Transverse colon (tissue), 4 donors: ENCODE measurements at places on chromosomes 4 and X. TPM values are rescaled to one million over a fixed set of nuclear protein-coding genes. Genes with fewer than 3 reads are reported as not detected.

DNA sequence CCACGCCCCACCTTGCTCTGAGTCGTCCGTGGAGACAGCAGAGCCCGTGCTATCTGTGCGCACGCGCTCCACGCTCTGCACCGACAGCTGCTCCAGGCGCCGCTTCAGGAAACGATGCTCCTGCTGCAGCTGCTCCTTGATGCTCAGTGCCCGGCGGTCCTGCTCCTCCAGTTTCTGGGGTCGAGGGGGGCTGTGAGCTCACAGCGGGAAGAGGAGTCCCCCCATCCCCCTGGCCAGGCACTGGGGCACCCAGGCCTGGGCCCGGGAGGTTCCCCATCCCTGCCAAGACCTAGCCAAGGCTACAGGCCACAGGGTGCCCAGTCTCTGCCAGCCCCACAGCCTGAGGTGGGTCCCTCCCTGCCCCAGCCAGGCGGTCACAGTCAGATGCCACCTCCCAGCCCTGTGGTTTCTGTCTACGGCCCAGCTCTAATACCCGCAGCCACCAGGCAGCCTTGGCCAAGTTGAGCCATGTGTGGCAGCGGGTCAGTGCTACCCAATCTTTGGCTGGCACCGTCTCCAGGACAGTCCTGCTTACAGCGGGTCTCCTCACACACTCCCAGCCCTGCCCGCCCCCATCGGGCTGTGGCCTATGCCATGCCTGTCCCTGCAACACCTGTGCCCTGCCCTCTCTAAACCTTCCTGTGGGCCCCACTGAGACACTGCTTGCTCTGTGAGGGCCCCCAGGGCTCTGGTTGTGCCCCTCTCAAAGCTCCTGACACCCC is 9.3 kb upstream of the HAUS3 start:
- no peak overlapping the region for H3K27ac ChIP-seq
- DNase-seq = no peak
- H3K4me3 ChIP-seq = no peak overlapping the region
- H3K36me3 ChIP-seq = no peaks in the 10 kb centered on the region
- peaks cover 13% of the 10 kb centered on the region for H3K4me1 ChIP-seq
- no peaks in the 10 kb centered on the region for H3K27me3 ChIP-seq

DNA sequence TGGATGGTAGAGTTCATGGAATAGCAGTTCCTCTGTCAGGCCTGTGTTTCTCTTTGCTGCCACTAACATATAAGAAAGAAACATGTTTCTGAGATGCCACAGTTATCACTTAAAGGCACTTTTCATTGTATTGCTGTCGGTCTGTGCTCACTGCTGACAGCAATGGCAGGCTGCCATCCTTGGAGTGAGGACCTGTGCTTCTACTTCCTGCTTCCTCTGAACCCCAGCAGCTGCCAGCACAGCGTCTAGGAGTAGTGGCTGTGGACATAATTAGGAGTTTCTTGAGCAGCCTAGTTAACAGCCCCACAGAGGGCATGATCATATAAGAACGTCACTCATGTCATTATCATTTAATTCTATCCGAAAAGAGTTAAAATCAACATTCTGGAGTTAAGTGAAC is 30.5 kb downstream of the F11 start:
- peaks cover 6% of the 10 kb centered on the region for H3K27me3 ChIP-seq
- H3K36me3 ChIP-seq = no peaks in the 10 kb centered on the region
- H3K27ac ChIP-seq = no peak overlapping the region
- peaks cover 14% of the 10 kb centered on the region for H3K4me1 ChIP-seq
- H3K4me3 ChIP-seq = no peak overlapping the region
- no peak for DNase-seq

FGG gene
- not detected for total RNA-seq

- H3K4me1 ChIP-seq = peaks cover 11% of the 10 kb centered on the region
- H3K27ac ChIP-seq = no peak overlapping the region
- DNase-seq = no peak
- no peaks in the 10 kb centered on the region for H3K27me3 ChIP-seq
- no peaks in the 10 kb centered on the region for H3K36me3 ChIP-seq
- H3K4me3 ChIP-seq = no peak overlapping the region
Observed at GRCh38 chr4:48907706-48908477, 1.3 kb upstream of the OCIAD2 start.

ZNF732 gene
- not detected for total RNA-seq

DNA sequence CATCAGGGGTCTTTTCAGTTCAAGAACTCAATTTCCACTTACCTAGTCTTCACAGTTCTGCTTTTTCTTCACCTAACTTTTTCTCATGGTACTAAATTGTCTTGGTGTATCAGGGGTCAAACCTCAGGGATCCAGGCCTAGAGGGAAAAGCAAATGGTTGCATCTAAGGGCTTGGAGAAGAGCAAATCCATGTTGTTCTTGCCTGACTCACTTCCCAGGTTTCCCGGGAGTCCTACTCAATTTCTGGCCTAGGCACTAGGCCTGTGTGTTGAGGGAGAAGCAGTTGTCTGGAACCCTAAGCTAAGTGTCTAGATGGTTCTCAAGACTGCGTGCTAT is 191.9 kb upstream of the STK26 start:
- H3K4me1 ChIP-seq = no peaks in the 10 kb centered on the region
- no peaks in the 10 kb centered on the region for H3K36me3 ChIP-seq
- DNase-seq = no peak
- no peak overlapping the region for H3K4me3 ChIP-seq
- no peaks in the 10 kb centered on the region for H3K27me3 ChIP-seq
- H3K27ac ChIP-seq = no peak overlapping the region

GRCh38 chrX:12013211-12013618 is 125.1 kb upstream of the FRMPD4 start:
- no peak overlapping the region for H3K4me3 ChIP-seq
- no peaks in the 10 kb centered on the region for H3K4me1 ChIP-seq
- no peak overlapping the region for H3K27ac ChIP-seq
- no peaks in the 10 kb centered on the region for H3K36me3 ChIP-seq
- no peaks in the 10 kb centered on the region for H3K27me3 ChIP-seq

DNA sequence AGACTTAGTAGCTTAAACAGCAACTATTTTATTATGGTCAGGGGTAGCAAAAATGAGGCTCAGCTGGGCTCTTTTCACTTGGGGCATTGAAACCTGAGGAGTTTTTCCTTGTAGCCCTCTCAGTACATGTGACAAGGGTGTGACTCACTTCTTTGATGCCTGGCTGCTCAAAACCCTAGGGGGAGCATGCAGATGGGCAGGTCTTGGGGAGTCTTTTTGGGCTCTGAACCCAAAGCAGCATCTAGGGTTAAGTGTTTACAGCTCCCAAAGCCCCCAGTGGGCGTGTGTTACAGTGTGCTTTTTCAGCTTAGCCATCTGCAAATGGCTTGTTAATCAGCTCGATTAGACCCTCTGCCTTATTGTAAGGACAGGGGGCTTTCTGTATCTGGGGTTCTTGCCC is 1752.7 kb downstream of the PCDH7 start:
- no peaks in the 10 kb centered on the region for H3K36me3 ChIP-seq
- no peak overlapping the region for H3K4me3 ChIP-seq
- DNase-seq = no peak
- H3K27me3 ChIP-seq = no peaks in the 10 kb centered on the region
- H3K4me1 ChIP-seq = no peaks in the 10 kb centered on the region

GRCh38 chr4:113684534-113685091 is 76.9 kb downstream of the CAMK2D start:
- H3K27me3 ChIP-seq = no peaks in the 10 kb centered on the region
- H3K4me3 ChIP-seq = no peak overlapping the region
- H3K4me1 ChIP-seq = peaks cover 41% of the 10 kb centered on the region
- no peaks in the 10 kb centered on the region for H3K36me3 ChIP-seq
- peak overlapping the region; percentile 62 for H3K27ac ChIP-seq
- peak; percentile 63 for DNase-seq

ARHGAP6 gene
- 12.4 TPM for total RNA-seq

- H3K4me3 ChIP-seq = no peak overlapping the region
- no peaks in the 10 kb centered on the region for H3K4me1 ChIP-seq
- no peak for DNase-seq
- H3K27ac ChIP-seq = no peak overlapping the region
Observed at GRCh38 chr4:83759611-83760010, 223.7 kb downstream of the GPAT3 start.

NIPAL1 gene
- 38.2 TPM for total RNA-seq

PRKX gene
- 69.7 TPM for total RNA-seq

NPY5R gene
- total RNA-seq = 0.64 TPM

PNMA6E gene
- total RNA-seq = not detected

GRCh38 chr4:178255172-178255571 is 812.9 kb upstream of the AGA start:
- DNase-seq = no peak
- no peaks in the 10 kb centered on the region for H3K36me3 ChIP-seq
- no peaks in the 10 kb centered on the region for H3K4me1 ChIP-seq
- no peaks in the 10 kb centered on the region for H3K27me3 ChIP-seq
- no peak overlapping the region for H3K27ac ChIP-seq

CABS1 gene
- not detected for total RNA-seq

DNA sequence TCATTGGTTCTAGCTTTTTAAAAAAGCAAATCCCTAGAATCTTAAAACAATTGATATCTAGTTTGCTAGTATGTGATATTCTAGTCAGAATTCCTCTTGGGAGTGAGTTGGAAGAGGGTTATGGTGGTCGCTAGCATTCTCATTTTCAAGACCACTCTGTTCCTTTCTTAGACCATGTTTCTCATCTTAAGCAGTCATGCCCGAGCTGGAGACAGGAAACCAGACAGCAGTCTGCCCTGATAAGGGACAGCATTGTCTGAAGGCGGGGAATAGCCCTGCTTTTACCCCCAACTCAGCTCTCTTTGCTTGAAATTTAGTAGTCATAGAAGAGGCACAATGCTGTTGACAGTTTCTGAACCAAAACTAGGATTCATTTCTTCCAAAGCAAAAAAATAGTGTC is 5.2 kb downstream of the KLF3 start:
- H3K27me3 ChIP-seq = no peaks in the 10 kb centered on the region
- peak overlapping the region; percentile 100 for H3K27ac ChIP-seq
- peaks cover 75% of the 10 kb centered on the region for H3K4me1 ChIP-seq
- no peak for DNase-seq
- H3K36me3 ChIP-seq = no peaks in the 10 kb centered on the region

GRCh38 chrX:121869876-121870477 is 822.6 kb downstream of the GLUD2 start:
- H3K27me3 ChIP-seq = no peaks in the 10 kb centered on the region
- no peaks in the 10 kb centered on the region for H3K4me1 ChIP-seq
- H3K36me3 ChIP-seq = no peaks in the 10 kb centered on the region
- no peak overlapping the region for H3K4me3 ChIP-seq
- no peak overlapping the region for H3K27ac ChIP-seq
- DNase-seq = no peak

- H3K4me1 ChIP-seq = no peaks in the 10 kb centered on the region
- H3K4me3 ChIP-seq = no peak overlapping the region
- no peaks in the 10 kb centered on the region for H3K36me3 ChIP-seq
- no peak for DNase-seq
- peaks cover 2% of the 10 kb centered on the region for H3K27me3 ChIP-seq
- no peak overlapping the region for H3K27ac ChIP-seq
Observed at GRCh38 chrX:139211568-139212182, 318.9 kb upstream of the F9 start.

KCNIP4 gene
- total RNA-seq = not detected
